ENCODE measurements at places on chromosomes 16 and 17.

DNA sequence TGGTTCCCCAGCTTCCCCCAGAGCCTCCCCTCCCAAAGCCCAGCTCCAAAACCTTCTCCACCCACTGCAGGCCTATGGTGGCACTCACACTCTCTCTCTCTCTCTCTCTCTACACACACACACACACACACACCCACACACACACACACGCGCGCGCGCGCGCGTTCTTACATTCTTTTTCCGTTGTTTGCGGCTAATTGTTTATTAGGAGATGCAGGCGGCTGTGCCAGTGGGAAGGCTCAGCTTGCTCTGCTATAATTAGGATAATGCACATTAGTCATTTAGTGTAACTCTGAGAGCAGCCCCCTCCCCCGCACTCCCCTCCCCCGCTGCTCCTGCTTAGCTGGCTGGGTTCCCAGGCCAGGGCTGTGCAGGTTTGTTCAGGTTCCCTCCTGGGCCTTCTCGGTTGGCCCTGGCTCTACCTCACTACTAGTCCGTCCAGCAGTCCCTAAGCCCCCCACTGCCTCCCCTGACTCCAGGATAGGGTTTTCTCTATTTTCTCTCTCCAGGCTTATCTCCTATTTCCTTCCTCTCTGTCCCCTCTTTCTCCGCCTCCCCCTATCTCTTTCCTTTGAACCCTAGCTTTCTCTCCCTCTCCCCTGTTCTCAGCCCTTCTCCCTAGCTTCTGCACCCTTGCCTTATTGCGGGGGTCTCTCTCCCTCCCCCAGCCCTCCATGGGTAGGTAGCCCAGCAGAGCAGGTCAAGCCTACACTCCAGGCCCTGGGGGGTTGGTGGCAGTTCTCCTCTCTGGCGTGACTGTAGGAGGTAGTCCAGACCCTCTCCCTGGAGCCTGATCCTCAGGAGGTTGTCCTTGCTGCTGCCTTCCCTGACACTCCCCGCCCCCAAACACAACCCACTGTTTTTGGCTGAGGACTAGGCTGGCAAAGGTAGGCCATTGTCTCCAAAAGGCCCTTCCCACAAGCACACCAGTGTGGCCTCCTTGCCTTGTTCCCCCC lies 34.0 kb downstream of the TMEM132E start:
- no peak for DNase-seq

DNA sequence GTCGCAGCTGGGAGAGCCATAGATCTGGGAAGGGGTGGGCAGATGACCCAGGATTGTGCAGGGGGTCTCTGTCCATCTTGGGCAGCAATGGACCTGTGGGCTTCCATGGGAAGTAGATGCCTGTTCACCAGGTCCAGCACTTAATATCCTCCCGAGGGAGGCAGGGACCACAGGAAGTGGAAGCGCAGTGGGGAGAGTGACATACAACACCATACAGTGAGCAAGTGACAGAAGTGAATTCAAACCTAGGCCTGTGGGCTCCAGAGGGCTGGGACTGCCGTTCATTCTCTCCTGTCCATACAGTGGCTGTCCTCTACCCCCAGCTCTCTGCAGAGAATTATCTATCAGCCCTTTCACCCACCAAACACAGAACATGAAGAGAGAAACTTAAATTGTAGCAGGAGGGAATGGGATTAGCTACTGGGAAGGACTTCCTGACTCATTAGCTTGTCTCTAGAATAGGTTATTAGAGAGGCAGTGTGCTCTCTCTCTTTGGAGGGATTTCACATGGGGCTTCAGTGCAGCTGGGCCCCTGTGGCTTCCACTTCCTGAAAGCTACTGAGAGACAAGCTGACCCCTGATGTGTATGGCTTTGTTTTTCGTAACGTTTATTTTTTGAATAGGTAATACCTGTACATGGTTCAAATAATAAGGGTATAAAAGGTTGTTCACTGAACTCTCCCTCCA lies 13.1 kb upstream of the SEZ6 start:
- no peak for DNase-seq

DNA sequence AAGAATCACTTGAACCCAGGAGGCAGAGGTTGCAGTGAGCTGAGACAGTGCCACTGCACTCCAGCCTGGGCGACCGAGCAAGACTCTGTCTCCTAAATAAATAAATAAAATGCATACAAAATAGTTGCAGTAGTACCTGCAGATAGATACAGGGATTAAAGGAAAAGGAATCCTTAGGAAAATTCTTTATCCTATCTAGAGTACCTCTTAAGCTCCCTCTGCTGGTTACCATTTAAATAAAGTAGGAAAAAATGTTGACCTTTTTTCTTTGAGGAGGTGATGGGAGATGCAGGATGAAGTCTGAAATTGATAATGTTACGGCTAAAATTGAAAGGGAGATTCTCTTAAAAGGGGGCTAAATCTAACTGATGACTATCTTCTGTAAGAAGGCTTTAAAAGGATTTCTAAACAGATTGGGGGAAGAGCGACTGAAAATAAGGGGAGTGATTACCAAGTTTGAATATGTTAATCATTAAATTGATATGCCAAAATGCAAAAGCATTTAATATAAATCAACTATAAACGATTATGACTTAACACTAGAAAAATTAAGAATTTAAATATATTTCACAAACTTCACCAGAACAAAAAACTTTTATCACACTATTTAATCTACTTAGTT lies 29.4 kb downstream of the C16orf87 start:
- no peak for DNase-seq

DNA sequence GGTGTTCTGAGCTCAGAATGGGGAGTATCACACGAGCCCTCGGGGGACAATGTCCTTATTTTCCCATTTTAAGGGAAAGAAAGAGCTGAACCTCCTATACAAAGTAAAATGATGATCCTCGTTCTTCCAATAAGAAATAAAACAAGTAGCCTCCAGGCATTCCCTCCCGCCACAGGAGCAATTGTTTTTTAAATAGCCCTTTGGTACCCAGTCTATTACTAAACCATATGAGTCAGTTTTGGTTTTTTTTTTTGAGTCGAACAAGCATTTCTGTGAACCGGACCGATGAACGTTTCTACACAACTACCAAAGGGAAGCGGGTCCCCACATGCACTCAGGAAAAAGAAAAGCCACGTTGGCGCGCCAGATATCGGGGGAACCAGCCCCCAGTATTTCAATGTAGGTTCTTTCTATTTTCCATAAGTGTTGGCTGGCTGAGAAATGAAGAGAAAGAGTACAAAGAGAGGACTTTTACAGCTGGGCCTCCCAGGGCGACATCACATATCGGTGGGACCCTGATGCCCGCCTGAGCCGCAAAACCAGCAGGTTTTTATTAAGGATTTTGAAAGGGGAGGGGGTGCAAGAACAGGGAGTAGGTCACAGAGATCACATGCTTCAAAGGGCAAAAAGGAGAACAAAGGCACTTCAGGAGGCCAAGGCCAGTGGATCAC lies 3.8 kb upstream of the DCXR start:
- DNase-seq: no peak

DNA sequence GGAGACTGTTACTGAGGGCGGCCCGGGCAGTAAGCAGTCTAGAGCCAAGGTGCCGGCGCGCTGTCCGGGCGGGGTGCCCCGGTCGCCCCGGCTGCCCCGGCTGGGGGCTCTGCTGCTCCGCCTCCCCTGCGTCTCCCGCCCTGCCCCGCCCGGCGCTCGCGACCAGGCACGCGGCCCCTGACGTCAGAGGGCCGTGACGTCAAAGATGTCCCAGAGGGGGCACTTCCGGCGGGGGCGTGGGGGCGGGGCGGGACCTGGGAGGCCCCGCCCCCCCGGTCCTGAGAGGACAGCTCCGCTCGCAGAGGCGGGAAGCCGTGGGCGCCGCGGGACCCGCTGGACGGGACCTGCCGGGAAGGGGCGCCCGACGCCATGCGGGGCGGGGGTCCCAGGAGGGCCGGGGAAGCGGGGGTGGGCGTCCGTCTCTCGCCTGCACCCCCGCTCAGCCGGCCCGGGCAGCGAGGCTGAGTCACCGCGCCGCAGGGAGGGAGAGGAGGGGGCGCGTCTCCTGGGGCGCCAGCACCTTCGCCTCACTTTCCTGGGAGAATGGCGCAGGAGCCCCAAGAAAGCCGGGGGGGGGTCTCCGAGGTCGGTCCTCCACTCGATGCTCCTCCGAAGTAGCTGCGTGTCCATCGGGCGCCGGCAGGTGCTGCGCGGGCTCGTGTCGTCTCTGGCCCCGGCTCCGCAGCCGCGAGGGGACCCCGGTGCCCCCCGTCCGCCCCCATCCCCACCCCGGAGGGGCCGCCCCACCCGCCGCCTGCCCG lies 4.4 kb upstream of the HIC1 start:
- peak; percentile 63 for DNase-seq

DNA sequence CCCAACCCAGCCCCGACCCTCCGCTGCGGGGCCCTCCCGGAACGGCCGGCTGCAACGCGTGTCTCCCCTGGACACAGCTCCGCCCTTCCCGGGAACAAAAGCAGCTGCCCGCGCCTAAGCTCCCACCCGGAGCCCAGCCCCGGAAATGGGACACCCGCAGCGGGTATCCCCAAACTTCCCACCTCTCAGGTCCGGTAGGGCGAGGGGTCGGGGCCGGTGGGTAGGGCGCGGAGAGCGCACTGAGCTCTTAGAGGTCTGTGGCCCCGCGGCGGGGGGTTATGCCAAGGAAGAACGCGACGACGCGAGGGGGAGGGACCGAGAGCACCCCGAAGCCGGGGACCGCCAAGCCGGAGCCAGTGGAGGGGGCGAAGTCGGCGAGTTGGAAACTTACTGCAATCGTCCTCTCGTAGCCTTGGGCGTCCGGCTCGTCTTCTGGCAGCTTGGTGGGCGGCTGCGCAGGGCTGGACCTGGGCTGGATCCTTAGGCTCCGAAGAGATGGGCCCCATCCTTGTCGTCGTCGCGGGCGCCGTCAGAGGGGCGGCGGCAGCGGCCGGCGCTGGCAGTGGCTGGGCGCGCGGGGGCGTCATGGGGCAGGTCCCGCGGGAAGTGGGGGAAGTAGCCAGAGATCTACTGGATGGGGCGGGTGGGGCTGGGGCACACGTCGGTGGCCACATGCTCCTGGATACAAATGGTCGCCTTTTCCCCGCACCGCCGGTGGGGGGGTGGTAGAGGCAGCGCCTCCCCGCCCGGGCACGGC lies 6.9 kb downstream of the USP6 start:
- DNase-seq: no peak

Measured in activated T-helper 1 cell treated with anti-CD3 and anti-CD28 coated beads, Interleukin-12 subunit alpha, Interleukin-12 subunit beta, Interleukin-2, Interleukin-4 antibody, amounts not matched to agents 30 ng/mL and 10 ng/mL and 1 ng/mL, durations not matched to agents 14 hours and 24 hours and 36 hours (primary cell).